ENCODE measurements at places on chromosomes 4 and X.

DNA sequence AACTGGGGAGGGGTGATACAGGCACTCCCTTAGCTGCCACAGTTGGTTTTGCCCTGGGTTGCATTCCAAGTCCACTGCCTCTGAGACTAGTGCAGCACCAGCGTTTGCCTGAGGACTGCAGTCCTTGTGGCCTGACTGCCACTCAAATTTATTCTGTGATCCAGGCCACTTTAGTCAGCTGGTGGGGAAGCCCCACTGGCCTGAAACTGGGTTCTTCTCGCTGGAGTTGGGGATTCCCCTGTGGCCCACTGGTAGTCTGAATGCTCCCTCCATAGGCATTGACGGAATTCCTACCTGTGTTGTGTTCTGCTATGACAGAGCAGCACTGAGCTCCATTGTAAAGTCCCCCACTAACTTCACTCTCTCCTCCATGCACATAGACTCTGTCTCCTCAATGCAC is 63.8 kb downstream of the PTPN13 start:
- DNase-seq: no peak

DNA sequence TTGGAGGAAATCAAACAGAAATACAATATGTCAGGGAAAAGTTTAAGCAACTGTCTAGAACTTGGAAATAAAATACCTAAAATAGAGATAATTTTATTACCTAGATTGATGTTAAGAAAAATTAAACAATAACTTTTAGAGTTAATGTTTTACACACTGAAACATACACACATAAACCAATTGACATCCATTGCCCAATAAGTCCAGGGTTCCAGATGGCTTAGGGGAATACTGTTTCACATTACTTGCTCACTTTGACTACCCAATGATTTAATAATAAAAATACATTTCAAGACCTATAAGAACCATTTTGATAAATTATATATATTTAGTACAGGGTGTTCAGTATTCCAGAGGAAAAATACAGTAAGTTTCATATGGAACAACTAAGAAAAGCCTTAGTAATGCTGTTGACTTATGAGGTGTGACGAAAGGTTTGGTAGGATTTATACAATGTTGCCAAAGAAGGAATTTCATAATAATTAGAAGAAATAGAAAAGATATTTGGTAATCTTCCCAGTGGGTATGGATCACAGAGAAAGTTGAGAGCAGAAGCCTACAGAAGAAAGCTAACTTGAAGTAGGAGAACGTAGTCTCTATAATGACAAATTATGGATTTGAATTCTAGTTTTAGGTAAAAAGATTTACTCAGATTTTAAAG is 23.0 kb upstream of the UGT2B4 start:
- DNase-seq: no peak

DNA sequence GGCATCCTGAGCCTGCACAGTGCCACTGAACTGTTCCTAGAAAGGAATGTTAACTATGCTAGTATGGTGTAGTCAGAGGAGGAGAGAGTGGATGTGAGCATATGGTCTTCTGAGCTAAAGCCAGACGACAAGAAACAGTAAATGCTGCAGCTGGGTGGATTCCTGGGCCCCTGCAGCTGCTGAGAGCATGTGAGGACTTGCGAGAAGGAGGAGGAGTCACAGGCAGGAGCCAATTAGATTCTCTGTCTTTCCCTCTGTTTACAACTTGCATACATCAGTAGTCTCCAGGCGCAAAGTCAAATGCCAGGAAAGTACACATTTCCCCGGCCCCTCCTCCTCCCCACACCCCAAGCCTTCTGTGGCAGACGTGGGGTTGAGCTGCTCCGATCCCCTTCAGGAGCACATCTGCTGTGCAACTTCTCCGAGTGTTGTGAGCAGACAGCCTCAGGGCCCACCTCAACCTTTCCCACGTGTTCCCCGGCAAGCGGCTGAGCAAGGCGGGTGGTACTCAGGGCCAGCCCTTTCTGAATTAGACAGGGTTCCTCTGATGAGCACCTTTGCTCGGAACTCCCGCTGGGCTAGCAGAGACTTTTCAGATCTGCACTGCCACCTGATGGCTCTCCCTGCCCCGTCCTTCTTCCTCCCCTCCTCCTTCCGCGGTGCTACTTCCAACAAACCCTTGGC is 108.7 kb upstream of the ATP6AP2 start:
- DNase-seq: peak; percentile 96

DNA sequence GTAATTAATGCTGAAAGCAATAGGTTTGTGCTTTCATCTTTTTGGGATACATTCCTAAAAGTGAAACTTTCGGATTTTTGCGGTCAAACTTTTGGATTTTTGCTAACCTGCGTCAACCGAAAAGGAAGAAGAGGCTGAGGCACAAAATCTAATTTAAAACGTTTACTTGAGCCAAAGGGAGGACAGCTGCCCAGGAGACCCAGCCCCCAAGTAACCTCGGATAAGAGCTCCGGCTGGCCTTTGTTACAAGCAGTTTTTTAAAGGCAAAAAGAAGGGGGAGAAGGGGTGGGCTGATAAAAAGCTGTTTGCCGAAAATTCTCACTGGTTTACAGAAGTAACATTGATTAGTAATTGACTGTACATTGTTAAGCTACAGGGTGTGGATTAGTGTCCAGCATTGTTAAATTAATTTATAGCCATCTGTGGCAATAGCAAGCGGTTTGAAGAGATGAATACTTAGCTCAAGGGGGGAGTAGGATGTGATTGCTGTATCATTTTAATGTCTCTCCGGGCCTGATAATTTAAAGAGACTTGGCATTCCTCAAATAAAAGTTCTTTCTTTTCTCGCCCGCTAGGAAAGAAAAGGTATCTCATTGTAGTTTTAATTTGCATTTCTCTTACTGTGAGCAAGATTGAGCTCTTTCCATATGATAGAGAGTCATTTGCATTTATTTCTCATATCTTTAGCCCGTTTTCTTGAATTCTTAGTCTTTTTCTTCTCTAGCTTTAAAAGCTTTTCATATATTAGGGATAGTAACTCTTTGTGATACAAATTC is 59.1 kb upstream of the USP9X start:
- peak; percentile 54 for DNase-seq

DNA sequence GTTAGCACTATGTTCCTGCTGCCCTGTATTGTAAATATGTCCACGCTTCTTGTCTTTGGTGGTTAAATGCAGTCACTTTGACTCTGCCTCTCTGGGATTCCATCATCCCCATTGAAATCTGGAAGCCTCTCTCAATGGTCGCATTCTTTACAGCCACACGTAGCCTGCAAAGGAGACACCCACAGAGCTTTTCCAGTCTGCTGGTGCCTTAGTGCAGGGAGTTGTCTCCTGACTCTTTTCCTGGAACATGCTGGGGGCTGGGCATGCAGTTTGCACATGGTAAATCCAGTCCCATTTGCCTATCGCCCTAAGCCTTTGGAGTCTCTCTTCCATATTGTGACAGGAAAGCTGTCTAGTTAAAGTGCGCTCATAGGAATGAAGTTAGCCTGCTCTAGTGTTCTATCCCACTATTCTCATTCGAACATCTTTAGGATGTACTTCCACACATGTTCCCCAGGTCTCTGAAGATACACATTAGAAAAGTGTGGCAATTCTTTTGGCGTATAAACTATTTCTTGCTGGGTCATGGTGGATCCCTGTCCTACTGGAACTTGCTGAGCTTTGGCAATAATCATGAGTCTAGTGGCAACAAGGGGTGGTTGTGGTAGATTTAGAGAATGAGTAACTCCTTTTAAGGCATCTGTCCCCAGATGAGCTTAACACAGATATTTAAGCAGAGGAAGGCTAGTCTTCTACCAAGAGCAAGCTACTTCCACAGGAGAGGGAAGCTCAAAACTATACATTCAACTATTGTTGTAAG is 33.7 kb downstream of the COQ2 start:
- no peak for DNase-seq

DNA sequence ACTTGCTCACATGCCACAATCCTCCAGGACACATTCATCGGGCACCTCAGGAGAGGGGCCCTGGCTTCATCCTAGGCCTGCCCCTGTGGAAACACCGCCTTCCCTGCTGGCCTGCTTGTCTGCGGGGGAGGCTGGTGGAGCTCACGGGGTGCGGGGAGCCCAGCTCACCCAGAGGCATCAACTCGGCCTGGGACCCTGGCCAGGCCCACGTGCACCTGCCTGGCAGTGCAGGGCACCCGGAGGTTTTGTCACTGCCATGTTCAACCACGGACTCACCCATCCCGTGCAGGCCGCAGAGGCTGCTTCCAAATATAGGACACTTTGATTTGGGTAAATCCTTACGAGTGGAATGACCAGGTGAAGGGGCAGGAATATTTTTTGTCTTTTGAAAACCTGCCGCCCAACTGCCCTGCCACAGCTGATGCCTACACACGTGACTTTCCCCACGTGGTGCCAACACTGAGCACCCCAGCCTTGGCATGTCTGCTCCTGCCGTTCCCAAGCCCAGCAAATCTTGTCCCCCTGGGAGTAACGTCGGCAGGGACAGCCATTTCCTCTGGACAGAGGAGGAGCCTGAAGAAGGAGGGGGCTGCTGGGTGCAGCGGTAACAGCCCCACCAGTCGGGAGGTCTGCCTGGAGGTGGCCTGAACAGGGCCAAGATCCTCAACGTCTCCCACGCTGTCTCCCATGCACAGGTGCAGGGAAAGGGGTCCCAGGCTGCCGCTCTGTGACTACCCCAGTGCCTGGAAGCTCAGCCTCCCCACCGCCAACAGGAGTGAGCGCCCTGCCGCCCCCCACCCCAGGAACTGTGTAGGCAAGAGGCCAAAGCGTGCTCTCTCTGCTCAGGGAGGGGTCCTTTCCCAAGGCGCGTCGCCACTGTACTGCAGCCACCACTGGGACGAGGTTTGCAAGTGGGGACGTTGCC is 8.5 kb downstream of the MXD4 start:
- no peak for DNase-seq

- DNase-seq: peak; percentile 64
Observed at GRCh38 chrX:115952417-115953092, 218.0 kb upstream of the AGTR2 start.

DNA sequence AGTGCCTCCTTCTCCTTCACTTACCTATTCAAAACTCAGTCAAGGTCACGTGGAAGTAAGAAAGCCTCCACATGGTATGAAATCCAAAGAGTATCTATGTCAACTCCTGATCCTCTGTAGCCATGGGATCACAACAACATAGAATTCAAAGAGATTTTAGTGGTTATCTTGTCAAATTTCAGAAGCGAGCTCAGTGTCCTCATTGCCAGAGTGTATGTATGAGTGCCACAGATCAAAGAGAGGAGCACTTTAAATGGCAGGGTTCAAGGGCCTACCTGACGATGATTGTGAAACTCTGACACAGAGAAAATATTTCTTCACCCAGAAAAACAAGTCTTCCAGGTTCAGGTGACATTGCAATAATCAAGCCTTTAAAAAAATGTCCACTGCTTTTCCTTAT is 1.2 kb upstream of the ACE2 start:
- no peak for DNase-seq

GRCh38 chr4:173543266-173543665 is 13.2 kb upstream of the HAND2 start:
- peak; percentile 29 for DNase-seq

DNA sequence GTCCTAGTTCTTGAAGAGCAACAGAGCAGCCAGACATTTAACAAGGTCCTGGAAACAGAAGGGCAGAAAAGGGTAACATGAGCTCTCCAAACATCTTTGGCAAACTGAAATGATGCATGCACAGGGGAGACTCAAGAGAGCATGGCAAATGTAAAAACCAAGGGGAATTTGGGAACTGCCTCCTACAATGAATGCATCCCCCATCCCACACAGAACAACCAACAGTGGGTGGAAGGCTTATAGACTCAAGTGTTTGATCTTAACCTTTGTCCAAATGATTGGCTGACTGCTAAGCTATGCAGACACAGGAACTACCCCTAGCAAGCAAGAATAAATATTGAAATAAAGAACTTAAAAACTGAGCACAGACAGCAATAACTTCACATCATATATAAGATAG is 74.4 kb downstream of the CENPC start:
- no peak for DNase-seq

- DNase-seq: no peak
Observed at GRCh38 chr4:62517716-62518115, 1317.6 kb downstream of the ADGRL3 start.

- no peak for DNase-seq
Observed at GRCh38 chrX:19740744-19741143, 146.7 kb downstream of the SH3KBP1 start.

GRCh38 chrX:148161701-148162100 is 180.6 kb downstream of the FMR1NB start:
- DNase-seq: no peak

- no peak for DNase-seq
Observed at GRCh38 chrX:17459661-17460060, 84.7 kb downstream of the NHS start.

DNA sequence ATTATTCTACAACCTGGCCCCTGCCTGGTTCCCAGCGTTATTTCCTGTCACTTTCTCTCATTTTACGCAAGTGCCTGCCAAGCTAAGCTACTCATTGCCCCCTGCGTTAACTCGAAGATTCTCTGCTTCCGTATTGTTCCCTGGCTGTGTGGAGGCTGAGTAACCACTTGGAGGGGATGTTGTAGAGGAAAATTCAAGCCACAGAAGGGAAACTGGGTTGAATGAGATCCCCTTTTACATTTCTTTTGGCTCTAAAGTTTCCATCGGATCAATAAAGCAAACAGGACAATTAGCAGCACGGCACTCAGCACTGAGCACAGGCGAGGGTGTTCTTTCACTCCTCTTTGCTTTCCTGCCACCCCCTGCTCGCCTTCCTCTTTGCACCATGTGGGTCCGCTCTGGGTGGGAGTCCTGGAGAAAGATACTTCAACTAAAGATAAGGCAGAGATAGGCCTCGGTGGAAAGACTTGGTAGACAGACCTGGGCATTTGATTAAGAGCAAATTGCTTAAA is 4.2 kb upstream of the TMSB4X start:
- peak; percentile 50 for DNase-seq

- no peak for DNase-seq
Observed at GRCh38 chr4:148332486-148332885, 109.7 kb downstream of the NR3C2 start.

- DNase-seq: peak; percentile 28
Observed at GRCh38 chrX:17038681-17039161, 92.3 kb downstream of the REPS2 start.

- DNase-seq: peak; percentile 2
Observed at GRCh38 chr4:2436301-2436700, 17.5 kb downstream of the CFAP99 start.

GRCh38 chr4:1855333-1856070 is 454 bp downstream of the LETM1 start:
- peak; percentile 29 for DNase-seq

GRCh38 chr4:112173593-112174558 is 28.6 kb downstream of the FAM241A start:
- DNase-seq: no peak

DNA sequence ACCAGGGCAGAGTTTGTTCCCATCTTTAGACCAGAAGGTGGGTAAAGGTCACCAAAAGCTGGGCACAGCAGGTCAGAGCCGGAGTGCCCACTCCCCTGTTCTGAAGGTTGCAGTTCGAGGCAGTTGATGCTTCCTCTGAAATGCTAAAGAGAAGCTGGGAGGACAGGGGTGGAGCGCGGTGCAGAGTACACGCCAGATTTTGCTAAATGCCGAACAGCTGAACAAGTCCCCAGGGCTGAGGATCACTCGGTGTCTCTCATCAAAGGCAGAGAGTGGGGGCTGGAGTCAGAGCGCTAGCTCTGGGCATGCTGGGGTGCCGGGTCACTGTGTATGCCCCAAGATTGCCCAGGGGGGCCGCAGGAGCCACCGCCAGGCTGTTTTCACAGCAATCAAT is 197.0 kb downstream of the BCOR start:
- DNase-seq: peak; percentile 90

All from NCI-H69 (cell line).